ENCODE measurements at places on chromosomes 4 and X.

- DNase-seq = no peak
These were observed 46.7 kb downstream of the ENPP6 start for GRCh38 chr4:184171011-184171410.

GRCh38 chr4:94446386-94446785 lies 5.4 kb upstream of the PDLIM5 start:
- DNase-seq = no peak

GRCh38 chr4:98605216-98605615 lies 53.2 kb downstream of the TSPAN5 start:
- DNase-seq = no peak

- DNase-seq = no peak
These were observed 255 bp downstream of the GYG2 start for GRCh38 chrX:2828959-2829411.

- DNase-seq = no peak
These were observed 9.6 kb downstream of the XIAP start for GRCh38 chrX:123869488-123869887.

DNA sequence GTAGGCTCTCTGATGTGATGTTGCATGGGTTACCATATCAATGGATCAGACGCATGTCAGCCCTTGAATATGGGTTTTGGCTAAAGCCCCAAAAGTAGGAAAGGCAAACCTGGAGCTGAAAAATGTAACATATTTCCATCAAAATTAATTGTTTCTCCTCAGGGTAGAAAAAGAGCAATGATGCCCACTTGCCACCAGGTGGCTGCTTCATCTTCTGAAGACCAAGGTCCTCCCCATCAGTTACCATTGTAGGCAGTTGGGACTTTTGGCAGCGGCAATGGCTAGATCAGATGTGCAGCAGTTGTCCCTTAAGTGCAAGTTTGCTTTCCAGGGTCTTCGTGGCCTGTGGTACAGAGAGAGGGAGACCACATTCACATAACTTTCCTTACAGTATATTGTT lies 118.2 kb downstream of the NAF1 start:
- no peak for DNase-seq

DNA sequence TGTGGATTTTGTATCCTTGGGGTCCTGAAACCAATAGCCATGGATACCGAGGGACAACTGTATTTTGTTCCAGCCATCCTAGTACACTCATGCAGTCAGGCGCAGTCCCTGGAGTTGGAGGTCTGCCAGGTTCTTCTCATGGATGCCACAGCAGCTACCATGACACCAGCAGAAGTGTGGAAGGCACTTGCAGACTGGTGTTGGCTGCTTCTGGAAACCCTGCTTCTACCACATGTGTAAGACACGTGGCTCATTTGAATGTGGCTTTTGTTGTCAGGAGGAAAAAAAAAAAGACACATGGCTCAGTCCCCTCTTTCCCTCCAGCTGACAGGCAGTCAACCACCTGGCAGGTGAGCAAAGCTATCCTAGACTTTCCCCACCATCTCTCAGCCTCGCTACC lies 19.4 kb downstream of the DRD5 start:
- no peak for DNase-seq

All from thoracic aorta (tissue), 2 donors.